ENCODE measurements at places on chromosomes 1 and 21.
A peak's percentile ranks its signal among the peaks of the same experiment; 100 is the strongest.

GRCh38 chr21:44495611-44496563 lies 40.6 kb downstream of the LRRC3 start:
- DNase-seq = no peak

- DNase-seq = peak; percentile 95
Measured at GRCh38 chr1:192538407-192539296, 36.9 kb upstream of the RGS1 start.

- DNase-seq = no peak
Measured at GRCh38 chr21:26539566-26539965, 33.5 kb downstream of the CYYR1 start.

GRCh38 chr1:3945916-3946840 lies 46.1 kb upstream of the C1orf174 start:
- no peak for DNase-seq

GRCh38 chr21:45880097-45881068 lies 101.2 kb upstream of the COL6A1 start:
- peak; percentile 90 for DNase-seq

- DNase-seq = no peak
Measured at GRCh38 chr1:88985032-88985431, 7.4 kb downstream of the KYAT3 start.
